ENCODE measurements at places on chromosomes 1 and 21. TPM values are rescaled to one million over a fixed set of nuclear protein-coding genes. Genes with fewer than 3 reads are reported as not detected.

DNA sequence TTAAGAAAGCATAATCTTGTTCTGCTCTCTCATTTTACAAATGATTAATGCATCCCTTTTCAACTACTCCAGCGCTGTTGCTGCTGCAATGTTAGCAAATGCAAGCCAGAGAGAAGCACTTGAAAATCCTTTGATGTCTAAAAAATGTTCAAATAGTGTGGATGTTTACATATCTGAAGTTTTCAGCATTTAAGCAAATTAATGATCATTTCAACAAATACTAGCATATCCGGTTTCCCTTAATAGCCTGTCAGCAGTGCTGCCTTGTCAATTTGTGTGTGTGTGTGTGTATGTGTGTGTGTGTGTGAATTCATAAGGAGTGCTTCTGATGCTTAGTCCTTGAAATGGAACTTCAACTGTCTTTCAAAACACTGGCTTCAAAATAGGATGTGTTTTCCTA, 48.1 kb upstream of the WNT2B start:
- no peak for DNase-seq

- DNase-seq: no peak
Measured at GRCh38 chr1:169753549-169753948, 19.7 kb upstream of the SELE start.

DNA sequence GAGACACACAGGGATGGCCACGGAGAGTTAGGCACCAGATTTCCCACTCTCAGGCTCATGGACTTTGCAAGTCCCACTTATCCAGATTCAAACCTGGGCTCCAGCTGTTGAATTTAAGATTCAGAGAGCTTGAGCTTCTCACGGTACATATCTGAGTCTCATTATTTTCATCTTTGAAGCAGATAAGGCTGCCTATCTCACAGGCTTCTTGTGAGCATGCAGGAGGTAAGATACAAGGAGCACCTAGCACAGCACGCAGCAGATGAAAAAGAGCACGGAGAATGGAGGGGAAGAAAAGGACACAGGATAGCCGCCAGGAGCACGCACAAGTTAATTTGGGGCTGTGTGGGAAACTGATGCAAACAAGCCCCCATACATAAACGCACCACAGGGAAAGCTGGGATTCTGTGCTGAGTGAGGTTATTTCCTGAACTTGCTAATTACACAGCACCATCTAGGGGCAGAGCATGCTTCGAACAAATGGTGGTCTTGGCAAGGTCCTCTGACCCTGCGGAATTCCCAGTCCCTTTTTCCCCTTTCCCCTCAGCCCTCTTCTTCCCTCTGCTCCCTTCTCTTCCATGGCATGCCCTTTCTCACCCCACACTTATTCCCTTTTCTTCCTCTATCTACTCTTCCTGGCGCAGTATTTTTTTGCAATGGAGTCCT, 134.7 kb upstream of the VANGL1 start:
- DNase-seq: peak; percentile 70

DNA sequence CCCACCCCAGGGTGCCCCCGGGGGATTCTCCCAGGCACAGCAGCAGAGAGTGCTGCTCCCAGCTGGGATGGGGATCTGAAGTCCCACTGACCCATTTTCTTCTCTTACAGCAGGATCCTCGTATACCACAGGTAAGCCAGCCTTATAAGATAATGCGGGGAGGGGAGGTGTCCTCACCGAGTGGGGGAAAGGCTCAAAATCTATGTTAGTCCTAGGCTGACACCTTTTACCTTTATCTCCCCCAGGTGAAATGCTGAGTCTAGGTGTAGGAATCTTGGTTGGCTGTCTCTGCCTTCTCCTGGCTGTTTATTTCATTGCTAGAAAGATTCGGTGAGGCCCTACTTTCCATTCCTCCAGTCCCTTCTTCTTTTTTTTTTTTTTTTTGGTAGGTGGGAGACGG, 5.3 kb downstream of the APH1A start:
- no peak for DNase-seq

GRCh38 chr21:46662367-46662654, 26.8 kb downstream of the PRMT2 start:
- no peak for DNase-seq

The MIXL1 gene
- total RNA-seq: not detected

GRCh38 chr1:232127190-232127589, 500.6 kb downstream of the DISC1 start:
- no peak for DNase-seq

GRCh38 chr1:150622303-150622975, 7.0 kb downstream of the ENSA start:
- no peak for DNase-seq

- peak; percentile 37 for DNase-seq
Measured at GRCh38 chr1:229509576-229509975, 1.4 kb upstream of the NUP133 start.

DNA sequence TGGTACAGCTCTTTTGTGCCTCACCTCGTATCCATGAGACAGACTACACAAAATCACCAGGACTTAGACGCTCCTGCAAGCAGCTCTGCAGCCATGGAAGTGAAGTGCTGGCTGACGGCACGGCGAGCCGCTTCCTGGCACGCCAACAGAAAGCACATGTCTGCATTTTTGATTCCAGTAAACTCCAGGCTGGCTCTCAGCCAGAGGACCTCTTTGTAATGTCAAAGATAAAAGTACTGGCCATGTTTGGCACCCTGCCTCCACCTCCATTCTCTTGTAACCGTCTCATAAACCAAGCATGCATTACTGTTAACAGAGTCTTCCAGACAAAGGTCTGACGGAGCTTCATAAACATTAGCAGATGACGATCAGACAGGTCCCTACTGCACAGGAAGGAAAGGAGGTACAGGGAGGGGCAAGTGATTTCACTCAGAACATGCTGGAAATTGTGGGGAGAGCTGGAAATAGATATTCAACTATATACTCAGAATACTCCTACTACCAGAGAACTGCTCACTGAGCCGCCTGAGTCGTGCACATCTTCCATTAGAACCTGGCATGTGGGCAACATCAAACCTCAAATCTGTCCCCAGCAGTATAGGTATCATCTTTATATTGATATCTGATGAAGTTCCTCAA, 632.0 kb downstream of the SMYD3 start:
- DNase-seq: peak; percentile 91

GRCh38 chr1:46058936-46059335, 73.5 kb downstream of the PIK3R3 start:
- DNase-seq: no peak

DNA sequence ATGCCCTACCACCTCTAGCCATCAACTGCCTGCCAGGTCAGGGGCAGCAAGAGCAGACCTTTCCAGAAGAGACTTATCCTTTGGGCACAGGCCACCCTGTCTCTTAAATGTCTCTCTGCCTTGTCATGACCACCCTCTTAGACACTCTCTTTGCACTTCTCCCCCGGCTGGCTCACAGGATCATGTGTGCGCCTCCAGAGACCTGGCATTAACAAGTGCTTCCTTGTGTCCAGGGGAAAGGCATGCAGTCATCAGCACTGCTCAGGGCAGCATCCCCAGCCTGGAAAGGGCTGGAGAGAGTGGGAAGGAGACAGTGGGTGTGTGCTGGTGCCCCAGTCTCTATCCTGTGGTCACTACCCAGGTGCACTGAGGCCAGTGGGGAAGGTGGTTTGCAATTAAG, 85.2 kb upstream of the TLR5 start:
- DNase-seq: no peak

- no peak for DNase-seq
Measured at GRCh38 chr1:222899471-222899870, 84.6 kb downstream of the DISP1 start.

The ZSCAN20 gene
- total RNA-seq: 6.8 TPM

- no peak for DNase-seq
Measured at GRCh38 chr1:112778137-112778536, 63.0 kb upstream of the PPM1J start.

GRCh38 chr1:1202831-1203560, 3.4 kb downstream of the TNFRSF18 start:
- no peak for DNase-seq

DNA sequence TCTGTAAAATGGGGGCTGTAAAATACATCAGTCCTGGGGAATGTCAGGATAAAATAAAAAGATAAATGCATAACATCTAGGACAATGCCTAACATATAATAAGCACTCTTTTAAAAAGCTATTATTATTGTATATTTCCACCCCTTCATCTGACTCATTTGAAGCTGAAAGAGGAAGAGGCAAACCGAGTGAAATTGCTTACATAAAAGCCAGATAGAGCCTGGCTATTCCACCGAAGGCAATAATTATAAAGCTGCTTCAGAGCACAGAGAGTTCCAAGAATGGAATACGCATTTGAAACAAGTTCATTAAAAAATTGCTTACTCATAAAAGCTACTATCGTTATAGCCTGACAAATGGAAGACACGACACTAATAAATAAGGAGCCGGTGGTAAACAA, 186.1 kb upstream of the CAMK1G start:
- no peak for DNase-seq

- peak; percentile 85 for DNase-seq
Measured at GRCh38 chr1:43531107-43531905, 623 bp downstream of the PTPRF start.

The GCLM gene
- 8.9 TPM for total RNA-seq

All from stomach (tissue), 19 donors.